AG10803 (cell line): ENCODE measurements at places on chromosomes 5 and 9.

- DNase-seq, result no peak
Measured at GRCh38 chr5:145937432-145938250, 1.3 kb downstream of the SH3RF2 start.

DNA sequence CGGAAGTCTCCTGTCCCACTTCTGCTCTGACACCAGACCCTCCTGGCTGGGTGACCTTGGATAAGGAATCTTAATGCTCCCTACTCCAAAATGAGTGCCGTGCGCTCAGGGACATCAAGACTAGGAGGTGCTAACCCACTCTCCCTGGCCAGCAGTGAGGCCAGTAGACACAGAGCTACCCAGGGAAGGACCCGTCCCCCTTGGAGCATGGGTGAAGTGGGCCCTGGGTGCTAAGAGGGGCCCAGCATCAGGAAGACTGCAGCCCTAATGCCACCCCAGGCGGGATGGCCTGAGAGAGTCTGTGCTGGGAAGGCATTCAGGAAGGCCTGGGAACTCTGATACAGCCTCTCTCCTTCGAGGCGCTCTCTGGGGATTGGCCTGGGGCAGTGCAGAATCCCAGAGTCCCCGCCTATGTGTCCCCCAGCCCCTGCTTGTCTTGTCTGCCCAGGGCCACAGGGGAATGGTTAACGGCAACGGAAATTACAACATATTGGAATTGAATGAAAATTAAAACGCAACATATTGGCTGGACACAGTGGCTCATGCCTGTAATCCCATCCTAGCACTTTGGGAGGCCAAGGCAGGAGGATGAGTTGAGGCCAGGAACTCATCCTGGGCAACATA lies 29.7 kb upstream of the RNU6ATAC start:
- no peak for DNase-seq

- peak; percentile 80 for DNase-seq
Measured at GRCh38 chr9:83027153-83027891, 35.6 kb downstream of the RASEF start.

GRCh38 chr5:142984525-142984924 lies 214.3 kb downstream of the ARHGAP26 start:
- no peak for DNase-seq

GRCh38 chr5:150377964-150378694 lies 20.6 kb downstream of the TCOF1 start:
- DNase-seq, result peak; percentile 98
